Bronchial smooth muscle cell (primary cell): ENCODE measurements at places on chromosomes 5 and 9. TPM values are rescaled to one million over a fixed set of nuclear protein-coding genes. Genes with fewer than 3 reads are reported as not detected.

Gene TUSC1
- total RNA-seq, result 3.5 and 3.8 TPM in 2 replicates

Gene SLC12A7
- 7.3 and 16.1 TPM in 2 replicates for total RNA-seq

Gene AGXT2
- total RNA-seq, result not detected in 2 replicates

Gene PCDHB8
- 0.32 and 0.69 TPM in 2 replicates for total RNA-seq

Gene PNPLA7
- 1.8 and 3.0 TPM in 2 replicates for total RNA-seq

Gene PCDHB10
- total RNA-seq, result 0.47 and 1.4 TPM in 2 replicates

Gene MYMK
- not detected in 2 replicates for total RNA-seq

Gene CORO2A
- total RNA-seq, result under 0.01 TPM in 2 replicates

Gene CDH9
- not detected in 2 replicates for total RNA-seq

Gene PCDHGC5
- total RNA-seq, result 3.5 and 4.4 TPM in 2 replicates

Gene CMBL
- total RNA-seq, result 15.0 and 23.1 TPM in 2 replicates

Gene FLT4
- 0.09 and 0.16 TPM in 2 replicates for total RNA-seq

Gene PCDHAC2
- under 0.01 and 0.09 TPM in 2 replicates for total RNA-seq

Gene PCDHGA10
- 2.3 and 7.1 TPM in 2 replicates for total RNA-seq
